Hindlimb muscle (tissue), 1 donor: ENCODE measurements at places on chromosomes 16 and 17. TPM values are rescaled to one million over a fixed set of nuclear protein-coding genes. Genes with fewer than 3 reads are reported as not detected.

GRCh38 chr17:79892457-79893241 lies 53.4 kb upstream of the CBX4 start:
- DNase-seq: no peak

DNA sequence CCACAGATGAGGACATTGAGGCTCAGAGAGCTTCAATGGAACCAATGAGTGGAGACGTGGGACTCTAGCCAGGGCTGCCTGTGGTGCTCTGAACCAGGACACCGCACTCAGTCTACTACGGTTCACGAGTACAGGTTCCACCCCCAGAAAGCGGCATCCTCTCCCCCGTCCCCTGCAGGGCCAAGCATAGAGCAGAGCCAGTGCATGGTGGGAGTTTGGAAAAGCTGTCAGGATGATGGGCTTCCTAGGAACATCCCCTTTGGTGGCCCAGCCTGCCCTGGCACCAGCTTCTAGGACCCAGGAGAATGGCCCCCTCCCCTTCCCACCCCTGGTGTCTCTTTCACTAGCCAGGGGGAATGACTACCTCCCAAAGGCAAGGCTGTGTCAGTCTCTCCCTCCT lies 8.4 kb downstream of the ZNF319 start:
- no peak for DNase-seq

Gene TUBD1
- polyA plus RNA-seq: 8.9 TPM

DNA sequence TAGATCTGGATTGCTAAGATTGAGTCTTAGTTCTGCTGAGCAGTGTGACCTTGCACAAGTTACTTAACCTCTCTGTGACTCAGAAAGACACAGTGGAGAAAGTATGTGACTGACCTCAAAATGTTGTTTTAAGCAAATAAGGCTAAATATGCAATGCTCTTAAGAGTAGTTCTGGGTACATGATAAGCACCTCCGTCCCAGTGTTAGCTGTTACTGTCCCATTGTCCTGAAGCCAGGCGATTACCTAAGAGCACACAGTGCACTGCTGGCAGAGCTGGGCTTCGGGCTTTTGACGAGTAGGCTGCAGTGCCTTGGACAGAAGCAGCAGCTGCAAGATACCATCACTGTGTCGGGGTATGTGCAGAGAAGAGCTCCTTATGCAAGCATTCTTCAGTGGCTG lies 32.7 kb upstream of the FOXF1 start:
- no peak for DNase-seq

Gene LRRC75A
- polyA plus RNA-seq: 5.8 TPM

Gene KCNG4
- polyA plus RNA-seq: 0.06 TPM

Gene TXNDC11
- polyA plus RNA-seq: 22.3 TPM

- DNase-seq: no peak
These were observed 31.1 kb downstream of the ADCY7 start for GRCh38 chr16:50297301-50298074.

Gene TBC1D16
- polyA plus RNA-seq: 37.2 TPM

GRCh38 chr17:44362949-44363612 lies 572 bp downstream of the FAM171A2 start:
- no peak for DNase-seq

DNA sequence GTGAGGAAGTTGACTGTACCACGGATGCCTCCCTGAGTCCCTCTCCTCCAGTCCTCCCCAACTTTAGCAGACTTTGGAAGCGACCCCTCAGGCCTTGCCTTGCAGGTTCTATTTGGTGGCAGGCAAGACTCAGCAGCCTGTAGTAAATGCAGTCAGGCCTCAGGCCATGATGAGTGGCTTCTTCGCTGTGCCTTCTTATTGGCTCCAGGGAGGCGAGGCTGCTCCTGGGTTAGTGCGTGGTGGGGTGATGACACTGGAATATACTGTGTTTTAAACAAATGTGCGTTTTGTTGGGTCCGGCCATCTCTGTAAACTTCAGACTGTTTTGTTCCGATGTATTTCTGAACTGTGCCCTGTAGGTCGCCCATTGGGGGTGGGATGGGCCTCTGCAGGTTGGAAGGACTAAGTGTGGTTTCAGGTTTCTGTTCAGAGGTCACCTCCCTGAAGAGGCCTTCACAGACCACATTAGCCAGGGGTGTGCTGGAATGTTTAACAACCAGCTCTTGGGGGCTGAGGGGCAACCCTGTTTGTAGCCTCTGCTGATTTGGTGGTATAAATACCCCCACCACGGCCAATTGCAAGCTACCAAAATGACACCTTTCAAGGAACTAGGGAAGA lies 62.5 kb downstream of the CYLD start:
- DNase-seq: no peak

DNA sequence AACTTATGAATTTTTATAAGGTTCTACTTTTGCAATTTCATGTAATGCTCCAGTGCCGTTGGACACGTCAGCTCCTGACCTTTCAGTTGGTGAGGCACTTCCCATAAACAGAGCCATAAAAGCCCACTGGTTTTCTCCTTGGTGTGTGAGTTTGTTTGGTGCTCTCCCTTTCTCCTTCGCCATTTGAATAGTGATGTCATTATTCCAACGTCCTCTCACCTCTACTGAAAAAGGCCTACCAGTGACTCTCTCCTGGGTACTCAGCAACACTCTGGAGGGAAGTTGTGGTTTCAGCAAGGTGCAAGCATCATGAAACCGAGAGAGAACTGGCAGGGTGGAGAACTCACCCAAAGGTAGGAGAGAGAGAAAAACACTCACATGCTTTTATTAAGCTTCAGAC lies 29.6 kb upstream of the HNF1B start:
- DNase-seq: no peak

- DNase-seq: no peak
These were observed 10.8 kb downstream of the MAP2K3 start for GRCh38 chr17:21295036-21295952.

DNA sequence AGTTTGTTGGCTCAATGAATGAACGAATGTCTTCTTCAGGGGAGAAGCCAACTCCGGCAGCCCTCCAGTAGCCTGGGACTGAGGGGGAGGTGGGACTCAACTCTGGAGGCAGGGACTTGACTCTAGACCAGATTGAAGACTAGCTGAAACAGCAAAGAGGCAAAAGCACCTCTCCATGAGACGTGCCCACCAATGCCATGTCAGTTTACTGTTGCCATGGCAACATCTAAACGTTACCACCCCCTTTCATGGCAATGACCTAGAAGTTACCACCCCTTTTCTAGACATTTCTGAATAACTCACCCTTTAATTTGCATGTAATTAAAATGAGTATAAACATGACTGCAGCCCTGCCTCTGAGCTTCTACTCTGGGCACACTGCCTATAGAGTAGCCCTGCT lies 91.8 kb downstream of the ASIC2 start:
- DNase-seq: no peak

Gene PYY
- polyA plus RNA-seq: not detected

DNA sequence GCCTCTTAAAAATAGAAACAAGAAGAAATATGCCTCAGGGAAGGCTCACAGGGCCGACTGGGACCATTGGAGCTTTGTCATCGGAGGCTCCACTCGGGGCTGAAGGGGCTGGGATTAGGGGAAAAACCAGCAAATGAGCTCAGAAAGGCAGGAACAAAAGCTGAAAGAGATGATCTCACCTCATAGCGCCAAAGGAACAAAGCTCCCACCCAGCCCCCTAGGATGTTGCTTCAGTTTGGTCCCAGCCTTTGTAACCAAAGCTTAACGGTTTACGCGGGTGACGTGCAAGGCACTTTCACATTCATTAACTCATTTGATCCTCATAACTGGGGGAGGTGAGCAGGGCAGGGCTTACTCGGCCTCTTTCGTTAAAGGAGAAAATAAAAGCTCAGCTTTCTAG lies 168.5 kb upstream of the DYNLRB2 start:
- DNase-seq: no peak

Gene CCL5
- polyA plus RNA-seq: 0.74 TPM

- DNase-seq: no peak
These were observed 248.3 kb downstream of the KATNIP start for GRCh38 chr16:27798241-27798640.

DNA sequence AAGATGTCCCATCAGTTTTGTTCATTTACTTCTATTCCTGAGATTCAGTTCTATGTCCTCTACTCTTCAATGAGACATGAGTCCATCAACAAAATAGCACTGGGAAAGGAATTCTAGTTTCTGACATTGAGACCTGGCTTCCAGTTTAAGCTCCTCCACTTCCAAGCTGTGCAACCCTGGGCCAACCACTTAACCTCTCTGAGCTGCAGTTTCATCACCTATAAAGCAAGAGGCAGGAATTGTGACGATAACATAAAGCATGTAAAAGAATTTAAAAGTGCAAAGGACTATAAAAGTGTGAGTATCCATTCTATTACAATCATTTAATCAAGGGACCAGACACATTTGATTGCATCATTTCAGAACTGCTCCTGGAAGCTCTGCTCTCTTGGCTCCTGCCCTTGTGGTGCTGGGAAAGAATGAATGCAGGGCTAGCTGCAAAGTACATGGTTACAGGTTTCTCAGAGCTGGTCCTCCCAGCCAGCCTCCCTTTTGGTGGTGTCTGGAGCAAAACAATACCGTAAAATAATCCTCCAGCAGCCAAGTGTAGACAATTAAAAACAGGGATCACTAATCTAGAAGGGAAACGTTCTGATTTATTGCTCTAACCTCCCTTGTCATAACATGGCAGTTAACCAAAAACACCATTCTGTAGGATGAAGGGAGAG lies 113.9 kb downstream of the VPS53 start:
- no peak for DNase-seq

Gene C17orf75
- 20.5 TPM for polyA plus RNA-seq

- no peak for DNase-seq
These were observed 614.2 kb downstream of the TMEM114 start for GRCh38 chr16:7976125-7976524.

DNA sequence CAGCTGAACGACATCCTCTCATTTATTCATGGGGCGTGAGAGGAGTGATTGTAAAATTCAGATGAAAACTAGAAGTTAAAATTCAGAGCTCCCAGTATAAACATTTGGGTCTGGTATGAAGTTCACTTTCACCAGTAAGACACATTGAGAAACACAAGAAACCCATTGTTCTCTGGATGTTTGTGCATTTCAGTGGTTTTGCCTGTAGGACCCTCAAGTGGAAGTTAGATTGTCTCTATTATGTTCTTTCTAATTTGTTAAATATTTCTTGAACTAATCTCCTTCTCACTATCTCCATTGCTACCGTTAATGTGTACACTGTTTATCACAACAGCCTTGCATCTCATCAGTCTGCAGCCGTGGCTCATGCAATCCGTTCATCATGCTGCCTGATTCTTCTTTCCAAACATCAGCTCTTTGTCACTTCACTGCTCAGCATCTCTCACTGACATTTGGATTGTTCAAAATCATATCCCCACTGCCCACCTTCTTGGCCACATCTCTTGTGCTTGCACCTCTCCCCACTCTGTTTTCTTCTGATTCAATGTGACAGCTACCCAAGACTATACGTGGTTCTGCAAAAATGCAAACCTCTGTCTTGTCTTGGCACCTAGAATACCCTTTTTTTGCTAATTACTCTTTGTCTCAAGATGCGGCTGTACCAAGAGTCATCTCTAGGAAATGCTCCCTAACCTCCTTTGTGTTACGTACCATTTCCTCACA lies 49.5 kb downstream of the HLF start:
- no peak for DNase-seq

DNA sequence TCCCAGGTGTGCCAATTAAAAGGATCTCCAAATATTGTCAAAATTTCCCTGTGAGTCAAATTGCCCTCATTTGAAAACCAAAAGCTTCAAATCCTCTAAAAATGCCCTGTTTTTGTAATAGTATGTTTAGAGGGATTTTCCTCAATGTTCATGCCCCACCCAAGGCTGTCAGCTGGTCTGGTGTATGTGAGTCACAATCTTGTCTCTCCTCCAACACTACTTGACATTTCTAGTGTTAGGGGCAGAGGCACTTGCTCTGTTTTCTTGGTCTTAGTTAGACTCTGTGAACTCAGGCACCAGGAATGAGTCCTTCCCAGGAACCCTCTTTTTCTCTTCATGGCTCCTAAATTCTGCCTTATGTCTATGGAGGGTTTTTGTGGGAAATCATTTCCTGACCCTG lies 634.8 kb downstream of the KCNJ2 start:
- DNase-seq: no peak

- no peak for DNase-seq
These were observed 67.4 kb downstream of the CDH11 start for GRCh38 chr16:65054457-65054856.

Gene MYLK3
- 7.9 TPM for polyA plus RNA-seq

Gene TBC1D28
- polyA plus RNA-seq: 0.36 TPM

DNA sequence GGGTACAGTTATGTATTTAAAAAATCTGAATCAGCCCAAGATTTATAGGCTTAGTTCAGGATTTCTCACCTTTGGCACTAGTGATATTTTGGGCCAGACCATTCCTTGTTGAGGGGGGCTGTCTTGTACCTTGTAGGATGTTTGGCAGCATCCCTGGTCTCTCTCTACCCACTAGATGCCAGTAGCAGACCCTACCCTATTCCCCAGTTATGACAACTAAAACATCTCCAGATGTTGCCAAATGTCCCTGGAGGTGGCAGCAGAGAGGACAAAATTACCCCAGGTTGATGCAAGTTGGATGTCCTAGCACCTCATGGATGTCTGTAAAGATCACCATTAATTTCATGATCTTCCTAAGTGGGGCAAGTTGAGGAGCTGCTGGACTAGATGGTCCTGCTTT lies 45.8 kb downstream of the SYT17 start:
- no peak for DNase-seq

DNA sequence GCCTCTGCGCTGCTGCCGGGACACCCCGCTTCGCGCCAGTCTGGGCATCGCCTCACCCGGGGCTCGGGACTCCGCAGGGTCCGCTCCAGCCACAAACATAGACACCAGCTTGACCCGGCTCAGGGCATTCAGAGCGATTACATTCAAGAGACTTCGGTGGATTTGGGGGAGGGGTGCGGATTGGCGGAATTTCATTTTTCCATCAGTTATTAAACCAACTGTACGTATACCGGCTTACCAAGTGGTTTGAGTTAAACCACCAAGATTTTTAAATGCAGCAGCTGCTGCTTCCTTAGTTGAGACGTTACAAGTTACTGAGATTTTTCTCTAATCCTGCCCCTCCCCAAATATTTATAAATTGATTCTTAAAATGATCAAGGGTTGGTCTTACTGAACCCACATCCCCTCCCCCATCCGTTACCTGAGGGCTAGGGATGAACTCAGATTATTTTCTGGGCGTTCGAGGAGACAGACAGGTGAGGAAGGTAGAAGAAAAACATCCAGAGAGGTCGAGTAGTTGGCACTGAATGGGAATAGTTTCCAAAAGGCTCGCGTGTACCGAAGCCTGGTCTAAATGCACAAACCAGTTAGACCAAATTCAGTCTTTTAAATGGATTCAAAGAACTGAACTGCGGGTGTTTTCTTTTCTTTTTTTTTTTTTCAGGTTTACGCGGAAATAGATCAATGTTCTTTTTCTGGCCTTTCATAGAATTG lies 1.5 kb downstream of the CRHR1 start:
- no peak for DNase-seq

GRCh38 chr16:67433131-67433719 lies 2.3 kb downstream of the HSD11B2 start:
- DNase-seq: no peak
